ENCODE measurements at places on chromosomes 4 and X. TPM values are rescaled to one million over a fixed set of nuclear protein-coding genes. Genes with fewer than 3 reads are reported as not detected.

The NEXMIF gene
- total RNA-seq: 0.98 TPM

GRCh38 chr4:138275963-138276621 is 33.9 kb upstream of the SLC7A11 start:
- DNase-seq: no peak
- no peaks in the 10 kb centered on the region for H3K36me3 ChIP-seq
- no peaks in the 10 kb centered on the region for H3K27me3 ChIP-seq
- no peak overlapping the region for H3K4me3 ChIP-seq

The POU4F2 gene
- not detected for total RNA-seq

The FGFBP1 gene
- 61.9 TPM for total RNA-seq

The AMTN gene
- not detected for total RNA-seq

DNA sequence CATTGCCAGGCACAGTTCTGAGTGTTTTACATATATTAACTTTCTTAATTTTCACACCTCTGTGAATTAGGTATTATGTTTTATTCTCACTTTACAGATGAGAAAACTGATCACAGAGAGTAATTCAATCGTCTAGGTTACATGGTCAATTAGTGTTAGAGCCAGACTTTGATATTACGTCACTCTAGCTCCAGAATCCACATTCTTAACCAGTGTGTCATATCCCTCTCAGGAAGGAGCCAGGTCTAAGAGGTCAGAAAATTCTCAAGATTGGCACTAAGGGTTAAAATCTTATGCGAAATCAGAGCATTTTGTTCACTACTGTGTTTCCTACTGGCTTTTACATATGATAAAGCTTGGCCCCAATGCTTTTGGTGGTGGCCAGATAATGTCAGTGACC is 7.4 kb downstream of the DMP1 start:
- H3K4me1 ChIP-seq: peaks cover 34% of the 10 kb centered on the region
- no peaks in the 10 kb centered on the region for H3K27me3 ChIP-seq
- H3K36me3 ChIP-seq: no peaks in the 10 kb centered on the region
- H3K4me3 ChIP-seq: no peak overlapping the region
- H3K27ac ChIP-seq: no peak overlapping the region
- no peak for DNase-seq

DNA sequence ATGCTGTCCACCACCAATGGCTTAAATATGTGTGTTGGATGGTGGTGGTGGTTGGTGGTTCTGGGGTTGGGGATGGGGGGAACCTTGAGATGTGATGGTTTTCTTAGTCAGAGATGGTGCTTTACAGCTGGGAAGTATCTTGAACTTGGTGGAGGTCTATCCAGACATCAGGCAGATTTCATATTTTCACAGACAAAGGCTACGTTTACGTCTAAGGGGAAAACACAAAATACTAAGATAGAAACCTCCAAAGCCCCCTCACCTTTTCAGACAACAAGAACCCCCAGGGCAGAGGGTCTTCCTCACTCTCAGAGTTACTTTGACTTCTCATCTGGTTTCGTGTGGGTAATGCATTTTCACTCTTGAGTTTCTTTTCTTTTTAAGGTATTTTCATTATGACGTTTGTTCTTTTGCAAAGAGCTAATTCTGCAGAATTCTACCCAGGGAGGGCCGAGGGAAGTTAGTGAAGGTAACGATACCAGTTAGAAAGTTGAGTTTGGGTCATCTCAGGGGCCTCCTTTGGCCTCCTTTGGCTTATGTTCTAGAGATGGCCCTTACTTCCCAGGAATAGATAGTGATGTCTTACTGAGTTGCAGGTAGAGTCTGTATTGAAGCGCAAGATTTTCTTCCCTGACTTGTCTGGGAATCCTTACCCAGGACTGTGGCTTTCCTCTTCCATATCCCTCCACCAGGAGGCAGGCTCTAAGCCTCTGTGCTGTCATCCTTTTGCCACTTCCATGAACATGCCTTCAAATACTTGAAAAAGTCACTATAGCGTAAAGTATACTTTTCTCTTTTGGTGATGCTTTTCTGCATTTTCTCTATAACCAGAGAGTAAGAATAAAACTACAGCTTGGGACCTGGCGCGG is 31.9 kb downstream of the RHOH start:
- H3K4me3 ChIP-seq: no peak overlapping the region
- no peak overlapping the region for H3K27ac ChIP-seq
- H3K4me1 ChIP-seq: peaks cover 4% of the 10 kb centered on the region
- H3K27me3 ChIP-seq: no peaks in the 10 kb centered on the region
- DNase-seq: no peak
- no peaks in the 10 kb centered on the region for H3K36me3 ChIP-seq

The FMR1NB gene
- not detected for total RNA-seq

The CLCN5 gene
- total RNA-seq: 4.9 TPM

DNA sequence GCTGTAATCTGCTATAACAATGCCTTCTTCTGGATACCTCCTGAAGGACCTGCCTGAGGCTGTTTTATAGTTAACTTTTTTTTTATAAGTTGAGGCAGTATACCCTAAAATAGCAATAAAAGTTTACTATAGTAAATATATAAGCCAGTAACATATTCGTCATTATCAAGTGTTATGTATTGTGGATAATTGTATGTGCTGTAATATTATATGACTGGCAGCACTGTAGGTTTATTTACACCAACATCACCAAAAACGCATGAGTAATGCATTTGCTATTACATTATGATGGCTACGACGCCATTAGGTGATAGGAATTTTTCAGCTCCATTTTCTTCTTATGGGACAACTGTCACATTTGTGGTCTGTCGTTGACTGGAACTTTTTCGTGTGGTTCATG is 237.2 kb upstream of the PITX2 start:
- H3K4me3 ChIP-seq: no peak overlapping the region
- H3K27me3 ChIP-seq: no peaks in the 10 kb centered on the region
- DNase-seq: no peak
- H3K36me3 ChIP-seq: no peaks in the 10 kb centered on the region
- H3K4me1 ChIP-seq: no peaks in the 10 kb centered on the region
- H3K27ac ChIP-seq: no peak overlapping the region

GRCh38 chr4:173834151-173834550 is 304.1 kb upstream of the HAND2 start:
- H3K36me3 ChIP-seq: no peaks in the 10 kb centered on the region
- no peak overlapping the region for H3K27ac ChIP-seq
- no peak overlapping the region for H3K4me3 ChIP-seq

The USP17L29 gene
- not detected for total RNA-seq

The SRPK3 gene
- total RNA-seq: 0.25 TPM

DNA sequence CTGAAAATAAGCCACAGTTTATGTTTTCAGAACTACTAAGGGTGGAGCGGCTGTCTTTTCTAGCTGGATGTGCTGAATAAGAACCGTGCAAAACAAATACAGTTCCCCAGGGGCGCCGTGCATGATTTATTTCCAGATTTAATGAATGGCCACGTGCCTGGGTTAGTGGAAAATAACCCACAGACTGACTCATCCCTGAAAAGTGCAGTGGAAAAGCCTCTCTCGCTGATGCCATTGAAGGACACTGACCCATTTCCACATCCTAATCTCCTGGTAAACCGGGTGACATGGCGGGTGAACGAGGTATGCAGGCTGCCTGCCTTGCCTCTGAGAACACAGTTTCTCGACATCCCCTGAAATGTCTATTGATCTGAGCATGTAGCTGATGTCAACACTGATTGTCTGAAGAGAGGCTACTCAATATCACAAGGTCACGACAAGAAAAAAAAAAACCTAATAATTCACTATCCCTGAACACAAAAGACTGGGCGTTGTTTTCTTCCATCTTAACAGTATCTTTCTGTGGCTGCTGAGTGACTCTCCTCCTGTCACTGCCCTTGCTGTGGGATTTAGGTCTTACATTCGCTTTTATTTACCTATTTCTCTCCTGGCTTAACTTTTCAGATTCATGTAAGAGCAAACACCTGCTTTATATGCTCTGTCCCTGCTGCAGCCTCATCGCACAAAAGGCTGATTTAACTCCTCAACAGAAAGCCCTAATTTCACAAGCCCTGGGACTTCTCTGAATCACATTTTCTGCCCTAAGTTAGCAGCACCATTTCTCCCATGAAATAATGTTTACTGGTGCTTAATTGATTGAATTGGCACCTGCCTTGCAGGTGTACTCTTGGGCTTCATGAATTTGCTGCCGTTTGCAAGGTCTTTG is 76.9 kb upstream of the SCOC start:
- peak overlapping the region; percentile 60 for H3K27ac ChIP-seq
- no peaks in the 10 kb centered on the region for H3K36me3 ChIP-seq
- H3K4me3 ChIP-seq: no peak overlapping the region
- H3K27me3 ChIP-seq: no peaks in the 10 kb centered on the region
- DNase-seq: no peak
- H3K4me1 ChIP-seq: peaks cover 22% of the 10 kb centered on the region

The AR gene
- 35.1 TPM for total RNA-seq

DNA sequence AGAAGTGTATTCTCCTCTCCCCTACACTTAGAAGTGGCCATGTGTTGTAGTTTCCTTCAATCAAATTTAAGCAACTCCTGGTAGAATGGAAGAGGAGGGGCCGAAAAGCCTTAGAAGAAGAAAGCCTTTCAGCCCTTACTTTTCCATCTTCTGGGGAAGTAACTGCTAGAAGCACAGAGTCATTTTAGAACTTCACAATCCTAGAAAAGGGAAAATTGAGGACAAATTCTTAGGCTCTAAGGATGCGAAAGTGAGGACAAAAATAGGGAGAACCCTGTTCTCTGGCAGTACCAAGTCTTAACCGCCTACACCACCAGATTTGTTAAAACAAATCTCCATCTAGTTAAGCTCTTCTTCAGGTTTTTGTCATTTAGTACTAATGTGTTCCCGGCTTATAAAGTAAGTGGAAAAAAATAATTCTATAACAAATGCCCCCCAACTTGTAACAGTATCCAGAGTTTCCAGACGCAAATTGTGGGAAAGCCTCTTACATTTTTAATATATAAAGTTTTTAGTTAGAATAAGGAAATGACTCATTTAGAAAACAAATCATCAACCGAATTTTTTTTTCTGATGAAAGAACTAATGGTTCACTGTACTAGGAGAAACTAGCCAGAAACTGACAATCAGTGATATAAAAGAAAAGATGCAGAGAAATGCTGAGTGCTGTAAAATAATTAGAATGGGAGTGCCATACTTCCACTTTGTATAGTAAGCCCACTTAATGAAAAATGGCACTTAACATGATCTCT is 76.0 kb downstream of the ARAP2 start:
- no peaks in the 10 kb centered on the region for H3K36me3 ChIP-seq
- H3K4me1 ChIP-seq: no peaks in the 10 kb centered on the region
- H3K4me3 ChIP-seq: no peak overlapping the region
- no peak overlapping the region for H3K27ac ChIP-seq
- no peaks in the 10 kb centered on the region for H3K27me3 ChIP-seq
- no peak for DNase-seq

DNA sequence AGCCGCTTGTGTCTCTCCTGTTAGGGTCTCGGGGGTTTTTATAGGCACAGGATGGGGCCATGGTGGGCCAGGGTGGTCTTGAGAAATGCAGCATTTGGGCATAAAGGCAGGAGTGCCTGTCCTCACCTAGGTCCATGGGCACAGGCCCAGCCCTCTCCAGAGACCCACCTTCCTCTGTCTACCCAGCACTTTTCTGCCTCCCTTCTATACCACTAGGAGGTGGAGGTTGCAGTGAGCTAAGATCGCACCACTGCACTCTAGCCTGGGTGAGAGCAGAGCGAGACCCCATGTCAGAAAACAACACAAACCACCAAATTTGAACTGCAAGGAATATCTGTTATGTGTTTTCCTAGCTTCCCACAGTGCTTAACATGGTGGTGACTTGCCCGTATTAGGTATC is 38.0 kb downstream of the MOB1B start:
- H3K27ac ChIP-seq: no peak overlapping the region
- no peaks in the 10 kb centered on the region for H3K4me1 ChIP-seq
- no peaks in the 10 kb centered on the region for H3K36me3 ChIP-seq
- no peak for DNase-seq
- no peaks in the 10 kb centered on the region for H3K27me3 ChIP-seq

DNA sequence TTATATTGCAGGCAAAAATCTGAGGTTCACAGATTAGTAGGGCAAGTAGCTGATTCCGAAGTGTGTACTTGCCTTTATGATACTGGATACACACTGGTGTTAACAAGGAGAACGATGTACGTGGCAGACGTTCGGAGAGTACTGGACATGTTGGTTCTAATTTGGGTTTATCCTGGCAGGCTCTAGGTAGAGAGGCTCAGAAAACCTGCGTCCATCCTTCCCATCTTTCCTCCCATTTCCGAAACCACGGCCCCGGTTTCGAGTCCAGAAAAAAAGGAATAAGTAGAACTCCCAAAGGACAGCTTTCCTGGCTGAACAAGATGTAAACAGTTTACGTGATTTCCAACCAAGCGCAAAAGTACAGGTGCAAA is 351 bp upstream of the SLC30A9 start:
- no peak for DNase-seq
- peaks cover 31% of the 10 kb centered on the region for H3K4me1 ChIP-seq
- H3K27me3 ChIP-seq: no peaks in the 10 kb centered on the region
- peak overlapping the region; percentile 73 for H3K4me3 ChIP-seq
- H3K36me3 ChIP-seq: no peaks in the 10 kb centered on the region

- DNase-seq: no peak
- H3K36me3 ChIP-seq: no peaks in the 10 kb centered on the region
- no peaks in the 10 kb centered on the region for H3K27me3 ChIP-seq
- H3K27ac ChIP-seq: no peak overlapping the region
- no peaks in the 10 kb centered on the region for H3K4me1 ChIP-seq
Measured at GRCh38 chr4:7444314-7444713, 9.6 kb upstream of the PSAPL1 start.

GRCh38 chr4:63728480-63729177 is 680.6 kb downstream of the TECRL start:
- H3K27ac ChIP-seq: no peak overlapping the region
- no peaks in the 10 kb centered on the region for H3K36me3 ChIP-seq
- no peak overlapping the region for H3K4me3 ChIP-seq
- no peak for DNase-seq

- H3K36me3 ChIP-seq: no peaks in the 10 kb centered on the region
- H3K4me1 ChIP-seq: no peaks in the 10 kb centered on the region
- no peak overlapping the region for H3K27ac ChIP-seq
- H3K27me3 ChIP-seq: no peaks in the 10 kb centered on the region
- no peak overlapping the region for H3K4me3 ChIP-seq
Measured at GRCh38 chrX:141989815-141990214, 86.1 kb downstream of the MAGEC1 start.

DNA sequence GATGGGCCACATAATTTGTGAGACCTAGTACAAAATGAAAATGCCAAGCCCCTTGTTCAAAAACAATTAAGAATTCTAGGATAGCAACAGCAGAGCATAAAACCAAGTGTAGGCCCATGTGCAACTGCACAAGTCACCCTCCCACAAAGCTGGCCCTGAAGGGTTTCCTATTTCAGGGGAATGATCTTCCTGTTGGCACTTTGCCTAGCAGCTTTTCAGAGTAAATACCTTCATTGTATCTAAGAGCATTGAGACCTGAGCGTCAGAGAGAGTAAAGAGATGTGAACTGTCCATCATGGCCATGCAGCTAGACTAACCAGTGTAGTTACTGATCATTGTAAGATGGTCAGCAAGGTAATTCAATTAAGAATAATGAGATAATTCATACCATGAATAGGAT is 113.6 kb downstream of the CNKSR2 start:
- H3K27me3 ChIP-seq: no peaks in the 10 kb centered on the region
- no peak overlapping the region for H3K4me3 ChIP-seq
- no peaks in the 10 kb centered on the region for H3K36me3 ChIP-seq
- no peak overlapping the region for H3K27ac ChIP-seq
- no peaks in the 10 kb centered on the region for H3K4me1 ChIP-seq

The BEX5 gene
- total RNA-seq: not detected

Measured in vagina (tissue), 2 donors.